Activated CD4-positive, alpha-beta T cell treated with anti-CD3 and anti-CD28 coated beads, Interleukin-2, amount 50 U/mL, for 16 hours (primary cell): ENCODE measurements at places on chromosomes 1 and 21.

DNA sequence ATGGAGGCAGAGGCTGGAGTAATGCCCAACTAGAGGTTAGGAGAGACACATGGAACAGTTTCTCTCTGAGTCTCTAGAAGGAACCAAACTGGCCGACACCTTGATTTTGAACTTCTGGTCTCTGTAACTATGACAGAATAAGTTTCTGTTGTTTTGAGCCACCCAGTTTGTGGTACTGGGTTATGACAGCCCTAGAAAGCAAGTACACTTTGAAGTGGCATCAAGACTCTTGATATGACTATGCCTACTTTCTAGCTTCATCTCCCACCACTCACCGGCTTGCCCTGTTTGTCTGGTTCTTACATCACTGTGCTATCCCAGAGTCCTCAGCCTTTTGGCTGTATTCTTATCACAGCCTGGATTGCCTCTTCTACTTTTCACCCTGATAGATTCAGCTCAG is 230.3 kb upstream of the USP24 start:
- DNase-seq, result peak; percentile 81

GRCh38 chr1:200550367-200550766 is 70.2 kb downstream of the KIF14 start:
- DNase-seq, result no peak

GRCh38 chr1:107076841-107077240 is 20.4 kb downstream of the PRMT6 start:
- DNase-seq, result no peak

DNA sequence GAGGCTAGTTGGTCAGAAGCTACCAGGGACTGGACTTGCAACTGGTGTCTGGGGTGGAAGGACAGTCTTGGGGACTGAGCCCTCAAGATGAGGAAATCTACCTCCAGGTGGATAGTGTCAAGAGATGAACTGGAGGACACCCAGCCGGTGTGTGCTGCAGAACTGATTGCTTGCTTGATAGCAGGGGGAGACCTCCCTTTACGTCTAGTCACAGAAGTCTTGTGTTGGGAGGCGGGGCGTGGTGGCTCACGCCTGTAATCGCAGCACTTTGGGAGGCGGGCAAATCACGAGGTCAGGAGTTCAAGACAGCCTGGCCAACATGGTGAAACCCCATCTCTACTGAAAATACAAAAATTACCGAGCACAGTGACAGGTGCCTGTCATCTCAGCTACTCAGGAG is 4.9 kb downstream of the RCC2 start:
- no peak for DNase-seq

DNA sequence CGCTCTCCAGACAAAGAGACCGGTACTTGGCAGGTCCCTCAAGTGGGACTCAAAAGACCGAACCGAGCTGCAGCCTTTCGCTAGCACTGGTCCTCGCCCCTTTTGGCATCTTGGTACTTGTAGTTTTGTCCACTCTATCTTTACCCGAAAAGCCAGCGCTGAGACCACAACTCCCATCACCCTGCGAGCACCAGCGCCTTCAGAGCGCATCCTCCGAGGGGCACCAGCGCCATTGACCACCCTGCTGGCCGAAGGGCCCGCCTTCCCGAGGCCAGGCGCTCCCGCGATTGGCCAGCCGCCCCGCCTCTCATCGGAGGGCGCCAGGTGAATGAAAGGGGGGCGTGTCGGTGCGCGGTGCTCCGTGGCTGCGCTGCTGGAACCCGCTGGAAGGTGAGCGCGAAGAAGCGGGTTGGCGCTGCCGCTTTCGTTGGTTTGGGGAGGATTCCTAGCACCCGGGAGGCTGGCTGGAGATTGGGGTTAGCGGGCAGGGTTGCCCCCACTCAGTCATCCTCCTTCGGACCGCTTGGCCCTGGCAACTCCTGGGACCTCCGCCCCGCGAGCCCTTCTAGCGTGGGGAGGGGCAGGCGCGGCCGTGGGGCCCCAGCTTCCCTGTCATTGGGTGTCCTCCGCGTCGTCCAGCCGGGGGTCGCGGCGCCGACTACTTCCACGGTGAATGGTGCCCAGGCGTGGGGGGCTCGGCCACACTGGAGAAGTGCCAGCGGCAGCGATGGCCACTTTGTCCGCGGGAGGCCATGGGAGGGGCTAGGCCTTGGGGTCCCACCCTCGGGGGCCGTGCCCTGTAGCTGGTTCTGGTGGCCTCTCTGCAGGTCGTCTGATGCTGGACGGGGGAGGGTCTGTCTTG is at the start of gene ZBTB8B:
TSS of gene ZBTB8B (plus strand) at position 357 of the 862 bp plus-strand sequence. CDS start 5,553 bp downstream, outside the sequence.
- DNase-seq, result peak; percentile 14

- DNase-seq, result no peak
Observed at GRCh38 chr1:207040181-207040533, 7.6 kb upstream of the C1orf116 start.

GRCh38 chr1:10980841-10981727 is 31.4 kb upstream of the TARDBP start:
- DNase-seq, result no peak

GRCh38 chr1:16986962-16987361 is 6.5 kb upstream of the MFAP2 start:
- no peak for DNase-seq

DNA sequence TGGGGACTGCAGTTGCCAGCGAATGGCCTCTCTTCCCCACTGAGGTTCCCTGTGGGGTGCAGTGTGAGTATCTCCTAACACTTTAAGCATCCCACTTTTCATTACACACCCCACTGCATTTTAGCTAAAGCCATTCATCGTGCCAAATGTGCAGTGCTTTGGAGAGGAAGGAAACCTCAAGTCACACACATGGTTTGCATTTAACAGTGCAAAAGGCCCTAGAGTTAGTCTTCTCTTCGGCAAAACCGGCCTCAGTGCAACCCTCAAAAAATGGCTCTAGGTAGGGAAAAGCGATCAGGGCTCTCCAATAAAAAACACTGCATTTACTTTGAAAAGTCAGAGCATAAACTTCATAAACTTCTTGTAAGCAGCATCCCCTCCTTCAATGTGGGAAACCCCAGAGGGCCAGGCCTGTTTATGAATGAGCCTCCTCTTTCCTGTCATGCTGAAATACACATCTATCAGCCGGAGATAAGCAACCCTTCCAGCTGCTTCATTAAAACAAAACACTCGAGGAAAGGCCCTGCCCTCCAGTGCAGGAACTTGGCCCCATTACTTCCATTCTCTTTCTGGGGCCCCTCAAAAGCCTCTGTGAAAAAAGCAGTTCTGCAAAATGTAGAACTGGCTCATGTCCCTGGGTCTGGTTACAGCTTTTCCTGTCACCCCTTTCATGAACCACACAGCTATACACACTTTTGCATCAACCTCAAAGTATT is 184.0 kb downstream of the CDC7 start:
- DNase-seq, result peak; percentile 43

DNA sequence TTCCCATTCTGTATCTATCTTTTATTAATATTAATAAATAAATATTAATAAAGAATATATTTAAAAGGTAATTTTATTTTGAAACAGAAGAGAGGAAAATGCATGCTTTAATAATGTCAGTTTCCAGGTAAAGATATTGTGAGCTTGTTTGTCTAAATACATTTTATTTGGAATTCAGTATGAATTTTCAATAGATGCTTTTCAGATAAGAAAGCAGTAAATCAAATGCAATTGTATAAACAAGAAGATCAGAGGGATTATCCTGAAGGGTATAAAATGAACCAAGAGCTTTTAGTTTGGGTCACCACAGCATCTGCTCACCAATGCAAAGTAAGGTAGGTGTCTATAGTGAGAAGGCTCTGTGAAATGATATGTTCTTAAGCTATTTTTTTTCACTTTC is at the start of gene TSHB:
TSS of gene TSHB (plus strand) at position 301 of the 400 bp plus-strand sequence. CDS start 3,537 bp downstream, outside the sequence.
- DNase-seq, result no peak

DNA sequence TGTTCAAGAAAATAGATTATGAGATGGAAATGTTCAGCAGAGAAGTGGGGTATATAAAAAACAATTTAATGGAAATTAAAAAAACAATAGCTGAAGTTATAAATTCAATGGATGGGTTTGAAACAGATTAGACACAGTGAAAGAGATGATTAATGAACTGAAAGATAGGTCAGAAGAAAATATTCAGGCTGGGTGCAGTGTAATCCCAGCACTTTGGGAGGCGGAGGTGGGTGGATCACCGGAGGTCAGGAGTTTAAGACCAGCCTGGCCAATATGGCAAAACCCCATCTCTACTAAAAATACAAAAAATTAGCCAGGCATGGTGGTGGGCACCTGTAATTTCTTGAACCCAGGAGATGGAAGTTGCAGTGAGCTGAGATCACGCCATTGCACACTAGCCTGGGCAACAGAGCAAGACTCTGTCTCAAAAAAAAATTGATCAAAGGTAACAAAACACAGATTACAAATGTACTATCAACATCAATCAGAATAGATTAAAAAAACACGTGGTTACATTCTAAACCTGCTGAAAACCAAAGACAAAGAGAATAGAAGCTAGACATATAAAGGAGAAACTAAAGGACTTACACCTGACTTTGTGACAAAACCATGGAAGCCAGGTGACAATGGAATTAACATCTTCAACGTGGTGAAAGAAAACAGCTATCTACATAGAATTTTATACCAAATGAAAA is 4.8 kb upstream of the SUMO3 start:
- DNase-seq, result no peak

- DNase-seq, result no peak
Observed at GRCh38 chr1:46622344-46622743, 5.7 kb upstream of the MOB3C start.

GRCh38 chr21:43341378-43342161 is 85.4 kb downstream of the SIK1 start:
- no peak for DNase-seq

DNA sequence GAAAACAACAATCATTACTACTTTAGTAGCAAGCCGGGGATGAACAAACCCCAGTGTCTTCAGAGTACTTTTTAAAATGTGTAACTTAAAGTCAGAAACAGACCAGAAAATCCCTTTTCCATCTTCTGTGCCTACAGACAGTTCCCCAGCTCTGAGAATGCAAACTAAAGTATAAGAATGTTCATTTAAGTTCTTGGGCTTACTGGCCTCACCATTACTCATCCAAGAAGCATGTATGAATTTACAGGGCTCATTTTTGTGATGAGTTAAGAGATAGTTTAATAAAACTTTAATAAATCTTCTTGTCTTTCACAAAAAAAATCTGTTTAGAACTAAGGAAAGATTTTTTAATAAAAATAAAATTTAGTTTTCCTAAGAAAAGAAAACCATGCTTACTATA is 4.6 kb downstream of the LPGAT1 start:
- no peak for DNase-seq

DNA sequence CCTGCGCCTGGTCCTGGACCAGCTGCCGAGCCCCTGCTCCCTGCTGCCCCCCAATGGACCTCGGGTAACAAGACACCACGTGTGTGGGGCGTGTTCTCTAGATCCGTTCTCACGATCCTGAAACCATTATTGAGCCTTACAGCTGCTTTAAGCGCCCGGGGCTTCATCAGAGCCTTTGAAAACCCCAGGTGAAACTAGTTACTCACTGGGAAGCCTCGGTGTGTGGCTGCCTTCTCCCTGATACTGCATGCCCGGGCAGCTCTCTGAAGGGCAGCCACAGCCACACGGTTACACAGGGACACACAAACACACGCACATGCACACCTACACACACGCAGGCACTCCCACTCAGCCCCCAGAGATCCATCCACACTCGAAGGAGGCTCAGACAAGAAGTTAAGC is 5.3 kb downstream of the HES2 start:
- peak; percentile 53 for DNase-seq

DNA sequence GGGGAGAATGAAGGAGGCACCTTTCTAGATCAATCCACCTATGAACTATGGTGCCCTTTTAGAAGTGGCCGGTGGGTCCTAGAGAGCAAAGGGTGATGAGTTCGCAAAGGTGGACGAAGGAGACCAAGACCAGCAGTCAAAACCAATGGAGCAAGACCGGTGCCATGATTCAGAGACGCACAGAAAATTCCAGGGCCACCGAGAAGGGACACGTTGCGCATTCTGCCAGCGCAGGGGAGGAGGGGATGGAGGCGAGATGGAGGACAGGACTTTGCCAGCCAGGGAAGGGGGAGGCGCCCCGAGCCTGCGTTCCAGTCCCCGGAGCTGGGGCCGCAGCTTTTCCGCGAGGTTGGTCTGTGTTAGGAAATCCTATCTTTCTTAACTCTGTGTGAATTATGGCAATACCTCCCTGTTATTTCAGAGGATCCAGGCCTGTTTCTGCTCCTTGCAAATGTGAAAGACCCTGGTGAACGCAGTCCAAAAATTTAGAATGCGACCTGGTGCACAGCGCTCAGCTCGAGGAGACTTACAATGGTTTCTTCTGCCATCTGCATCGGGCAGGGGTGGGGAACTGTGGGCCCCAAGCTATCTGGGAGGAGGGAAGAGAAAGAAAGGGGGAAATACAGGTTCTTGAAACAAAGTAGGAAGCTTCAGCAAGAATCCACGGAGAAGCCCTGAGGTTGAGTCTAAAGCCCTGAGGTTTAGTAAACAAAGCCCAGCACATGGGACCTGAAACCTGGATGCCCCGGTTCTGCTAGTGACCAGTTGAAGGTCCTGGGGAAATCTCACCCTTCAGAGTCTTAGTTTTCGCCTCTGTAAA is 129.4 kb downstream of the MRPS6 start:
- DNase-seq, result no peak

DNA sequence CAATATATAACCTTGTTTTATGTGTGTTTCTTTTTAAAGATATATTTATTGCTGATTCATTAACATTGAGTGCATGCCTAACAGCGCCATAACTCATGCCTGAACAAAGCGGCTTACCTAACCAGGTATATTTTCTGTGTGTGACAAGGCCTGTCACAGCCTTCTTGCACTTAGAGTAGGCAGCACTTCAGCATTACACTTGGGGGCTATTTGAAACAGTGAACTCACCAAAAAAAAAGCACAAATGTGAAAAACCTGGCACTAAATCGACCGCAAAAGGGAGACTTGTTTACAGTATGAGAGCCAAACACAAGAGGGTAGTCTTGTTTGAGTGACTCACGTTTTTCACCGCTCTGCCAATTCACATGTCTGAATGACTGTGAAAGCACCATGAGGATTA is 111.7 kb downstream of the DISP1 start:
- DNase-seq, result no peak

GRCh38 chr1:162347281-162347680 is 29.4 kb downstream of the SPATA46 start:
- no peak for DNase-seq

GRCh38 chr1:201820413-201820812 is 8.5 kb upstream of the IPO9 start:
- DNase-seq, result no peak

DNA sequence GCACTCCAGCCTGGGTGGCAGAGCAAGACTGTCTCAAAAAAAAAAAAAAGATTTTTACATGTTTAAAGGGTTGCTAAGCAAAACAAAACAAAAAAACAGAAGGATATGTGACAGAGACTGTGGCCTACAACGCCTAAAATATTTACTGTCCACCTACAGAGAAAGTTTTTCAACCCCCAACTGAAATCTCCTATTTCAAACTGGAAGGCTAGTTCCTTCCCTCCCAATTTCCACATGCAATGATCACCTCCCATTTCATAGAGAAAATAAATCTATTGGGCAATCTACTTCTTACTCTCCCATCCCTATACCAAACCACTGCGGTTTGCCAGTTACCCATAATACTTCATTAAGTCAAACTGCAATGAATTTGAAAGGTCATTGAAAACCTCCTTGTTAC is 74.2 kb downstream of the ST3GAL3 start:
- no peak for DNase-seq
